ENCODE measurements at places on chromosomes 7 and 10.

GRCh38 chr7:37833107-37833817, 15.1 kb upstream of the NME8 start:
- no peak for DNase-seq

DNA sequence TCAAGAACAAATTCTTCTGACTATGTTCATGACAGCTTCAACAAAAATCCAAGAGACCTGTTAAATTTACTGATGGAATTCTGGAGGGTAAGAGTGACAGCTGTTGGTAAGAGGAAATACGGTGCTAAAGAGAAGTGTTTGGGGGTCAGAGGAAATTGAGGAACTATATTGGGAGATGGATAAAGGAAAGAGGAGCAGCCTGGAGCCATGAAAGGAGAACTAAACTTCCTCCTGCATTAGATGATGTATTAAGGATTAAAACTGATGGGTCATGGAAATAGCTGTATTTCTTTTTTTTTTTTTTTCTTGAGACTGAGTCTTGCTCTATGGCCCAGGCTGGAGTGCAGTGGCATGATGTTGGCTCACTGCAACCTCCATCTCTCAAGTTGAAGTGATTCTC, 95.3 kb downstream of the HERPUD2 start:
- no peak for DNase-seq

DNA sequence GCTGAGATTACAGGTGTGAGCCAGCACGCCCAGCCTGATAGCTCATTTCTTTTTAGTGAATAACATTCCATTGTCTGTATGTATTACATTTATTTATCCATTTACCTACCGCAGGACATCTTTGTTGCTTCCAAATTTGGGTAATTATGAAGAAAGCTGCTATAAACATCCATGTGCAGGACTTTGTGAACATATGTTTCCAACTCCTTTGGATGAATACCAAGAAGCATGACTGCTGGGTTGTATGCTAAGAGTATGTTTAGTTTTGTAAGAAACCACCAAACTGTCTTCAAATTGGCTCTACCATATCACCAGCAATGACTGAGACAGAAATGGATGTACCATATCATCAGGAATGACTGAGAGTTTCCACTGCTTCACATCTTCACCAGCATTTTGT, 200.2 kb upstream of the TMEM196 start:
- DNase-seq: no peak

GRCh38 chr10:100341953-100342626, 4.9 kb upstream of the SCD start:
- DNase-seq: no peak

- DNase-seq: no peak
These were observed 326.4 kb downstream of the SFMBT2 start for GRCh38 chr10:7084280-7085005.

Data from activated CD4-positive, CD25-positive, alpha-beta regulatory T cell (primary cell).